ENCODE measurements at places on chromosomes 12 and 14.

DNA sequence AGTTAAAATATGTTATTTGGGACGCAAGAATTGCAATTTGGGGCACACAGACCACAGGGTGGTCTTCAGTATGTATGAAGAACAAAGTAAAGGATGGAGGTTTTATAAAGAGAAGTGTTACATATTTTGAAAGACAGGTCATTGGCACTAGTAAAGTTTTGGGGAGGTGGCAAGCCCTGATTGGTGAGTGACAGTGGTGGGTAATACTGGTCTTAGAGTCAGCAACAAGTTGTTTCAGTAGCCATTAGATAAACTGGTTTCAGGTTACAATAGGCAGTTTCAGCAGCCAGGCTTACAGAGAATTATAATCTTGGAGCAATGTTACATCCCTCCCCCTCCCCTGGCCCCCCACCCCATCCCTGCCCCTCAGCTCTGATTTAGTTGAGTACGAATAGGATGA is 17.5 kb downstream of the MARK3 start:
- no peak for DNase-seq

DNA sequence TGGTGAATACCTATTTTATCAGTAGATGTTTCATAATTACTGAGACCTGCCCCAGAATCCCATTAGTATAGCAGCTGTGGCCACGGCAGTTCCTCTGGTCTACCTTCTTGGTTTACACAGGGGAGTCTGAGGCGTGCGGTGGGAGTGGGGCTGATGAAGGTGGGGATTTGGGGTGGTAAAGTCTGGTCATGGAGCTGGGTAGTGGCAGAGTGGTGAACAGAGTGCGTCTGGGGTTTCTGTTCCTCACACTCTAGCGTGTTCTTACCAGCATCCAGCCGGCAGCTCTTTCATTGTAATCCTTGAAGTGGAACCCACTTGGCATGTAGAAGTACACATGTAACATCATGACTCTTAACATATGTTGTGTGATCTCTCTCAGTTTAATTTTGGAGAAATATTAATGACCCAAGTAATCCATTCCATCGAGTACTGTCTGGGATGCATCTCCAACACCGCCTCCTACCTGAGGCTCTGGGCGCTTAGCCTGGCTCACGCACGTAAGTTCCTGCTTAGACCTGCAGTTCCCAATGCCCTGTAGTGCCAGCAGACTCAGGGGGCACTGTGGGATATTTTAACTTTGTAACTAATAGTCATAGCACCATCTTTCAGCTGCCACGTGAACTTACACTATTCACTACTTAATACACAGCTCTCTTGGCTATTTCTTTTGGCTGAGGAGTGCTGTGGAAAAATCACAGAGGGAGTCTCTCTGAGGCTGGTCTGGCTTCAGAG is 7.9 kb upstream of the DNAH10 start:
- no peak for DNase-seq

- DNase-seq: no peak
These were observed 39.6 kb downstream of the ARL1 start for GRCh38 chr12:101368016-101368415.

- DNase-seq: no peak
These were observed 198.1 kb downstream of the DAD1 start for GRCh38 chr14:22390824-22391461.

DNA sequence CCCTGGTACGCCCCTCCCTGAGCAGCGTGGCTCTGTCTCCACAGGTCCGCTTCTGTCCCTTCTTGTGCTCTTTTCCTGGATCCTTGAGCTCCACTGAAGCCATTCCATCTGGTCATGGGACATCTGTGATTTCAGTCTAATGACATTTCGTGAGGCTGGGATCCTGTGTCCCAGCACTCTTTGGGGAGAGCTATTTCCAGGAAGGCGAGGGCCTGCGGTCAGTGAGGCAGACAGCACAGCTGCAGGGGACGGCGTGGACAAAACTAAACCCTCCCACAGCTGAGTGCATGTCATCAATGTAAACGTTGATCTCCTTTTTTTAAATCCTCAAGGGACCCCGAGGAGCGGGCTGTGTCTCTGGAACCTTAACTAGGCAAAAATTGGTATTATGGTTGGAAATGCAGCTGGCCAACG is 127.7 kb downstream of the DACT1 start:
- DNase-seq: no peak

DNA sequence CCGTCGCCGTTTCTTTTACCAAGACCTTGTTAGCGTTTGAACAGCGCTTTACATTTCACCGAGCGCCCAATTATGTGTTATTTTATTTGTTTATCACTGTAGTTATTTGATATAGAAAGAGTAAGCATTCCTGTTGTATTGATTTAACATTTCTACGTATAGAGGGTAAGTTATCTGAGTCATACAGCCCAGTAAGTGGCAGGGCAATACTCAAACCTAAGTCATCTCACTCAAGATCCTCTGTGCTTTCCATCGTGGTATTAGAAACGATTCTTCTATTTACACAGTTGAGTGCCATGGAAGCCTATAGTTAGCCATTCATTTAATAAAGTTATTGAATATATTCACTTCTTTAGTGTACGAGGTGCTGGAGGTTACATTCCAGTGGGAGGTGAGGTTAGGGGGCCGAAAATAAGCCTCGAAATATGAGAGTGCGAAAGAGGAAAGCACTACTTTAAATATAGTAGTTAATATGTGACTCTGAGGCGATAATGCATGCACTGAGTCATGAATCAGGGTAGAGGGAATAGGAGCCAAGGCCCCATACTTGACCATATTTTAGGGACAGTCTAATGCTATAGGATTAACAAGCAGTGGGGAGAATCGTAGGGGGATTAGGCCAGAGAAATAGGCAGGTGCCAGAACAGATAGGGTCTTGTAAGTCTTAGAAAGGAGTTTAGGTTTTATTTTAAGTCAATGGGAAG is 629 bp downstream of the RAD51AP1 start:
- no peak for DNase-seq

DNA sequence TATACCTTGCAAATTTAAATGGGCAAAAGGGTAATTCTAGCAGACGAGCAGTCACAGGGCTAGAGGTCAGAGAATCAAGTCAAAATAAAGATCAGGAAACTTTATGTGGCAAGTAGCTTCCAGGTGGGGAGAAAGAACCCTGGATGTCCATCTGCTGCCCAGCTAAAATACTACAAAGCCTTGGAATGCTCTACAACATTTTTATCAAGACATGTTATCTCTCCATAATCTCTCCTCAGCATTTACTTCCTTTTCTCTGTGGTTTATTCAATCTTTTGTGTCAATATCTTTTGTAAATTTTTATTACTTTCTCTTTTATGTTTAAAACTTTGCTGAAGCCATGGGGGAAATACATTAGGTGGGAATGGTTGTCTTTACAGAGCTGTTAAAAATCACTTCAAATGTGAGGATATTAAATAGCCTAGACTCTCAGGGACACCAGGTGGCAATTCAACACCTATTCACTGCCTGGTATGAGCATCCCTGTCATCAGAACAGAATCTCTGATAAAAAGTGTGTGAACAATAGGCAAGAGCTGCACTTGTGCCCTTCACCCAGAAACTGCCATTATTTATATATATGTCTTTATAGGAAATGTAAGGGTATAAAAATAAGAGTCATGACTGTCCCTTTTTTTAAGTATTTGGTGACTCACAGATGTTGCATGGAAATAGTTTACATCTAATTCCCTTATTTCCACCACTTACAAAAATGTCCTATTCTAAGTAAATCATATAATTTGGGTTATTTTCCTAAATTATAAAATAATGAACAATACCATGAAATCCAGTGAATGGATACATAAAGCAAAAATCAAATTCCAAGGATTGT is 152.9 kb downstream of the EPS8 start:
- no peak for DNase-seq

DNA sequence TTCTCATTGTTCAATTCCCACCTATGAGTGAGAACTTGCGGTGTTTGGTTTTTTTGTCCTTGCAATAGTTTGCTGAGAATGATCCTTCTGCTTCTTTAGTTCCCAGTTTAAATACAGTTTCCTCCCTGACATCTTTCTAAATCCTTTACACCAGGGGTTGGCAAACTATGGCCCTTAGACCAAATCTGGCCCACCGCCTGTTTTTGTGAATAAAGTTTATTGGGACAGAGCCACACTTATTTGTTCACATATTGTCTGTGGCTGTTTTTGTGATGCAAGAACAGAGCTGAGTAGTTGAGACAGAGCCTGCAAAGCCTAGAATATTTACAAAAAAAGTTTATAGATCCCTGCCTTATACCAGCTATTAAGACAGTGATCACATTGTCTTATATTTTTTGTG is 53.7 kb downstream of the SERPINA10 start:
- DNase-seq: no peak

GRCh38 chr14:41360126-41360525 is 246.6 kb upstream of the LRFN5 start:
- DNase-seq: no peak

DNA sequence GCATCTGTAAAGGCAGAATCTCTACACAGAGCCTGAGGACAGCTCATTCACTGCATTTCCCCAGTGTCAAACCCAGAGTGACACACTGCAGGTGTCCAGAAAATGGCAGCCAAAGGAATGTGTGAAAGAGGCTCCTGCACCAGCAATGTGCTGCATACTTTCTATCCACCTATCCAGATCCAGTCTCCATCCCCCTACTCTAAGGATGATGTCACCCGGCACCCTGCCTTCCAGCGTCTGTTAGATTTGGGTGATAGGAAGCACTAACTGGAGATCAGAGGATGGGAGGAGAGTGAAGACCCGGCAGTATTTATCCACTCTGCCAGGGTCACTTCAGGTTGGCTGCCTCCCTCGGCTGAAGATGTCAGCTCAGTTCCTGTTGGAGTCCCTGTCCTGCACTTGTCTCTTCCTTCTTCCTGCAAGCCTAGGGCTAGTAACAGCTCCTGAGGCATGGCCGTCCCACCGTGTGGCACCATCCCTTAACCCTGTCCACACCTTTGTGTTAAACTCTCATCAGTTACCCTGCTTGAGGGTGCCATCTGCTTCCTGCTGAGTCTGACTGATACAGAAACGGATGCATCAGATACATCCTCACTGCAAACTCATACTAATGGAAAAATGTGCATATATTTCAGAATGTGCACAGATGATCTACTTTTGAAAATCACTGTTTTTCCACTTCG is 13.0 kb upstream of the GPR68 start:
- DNase-seq: no peak

DNA sequence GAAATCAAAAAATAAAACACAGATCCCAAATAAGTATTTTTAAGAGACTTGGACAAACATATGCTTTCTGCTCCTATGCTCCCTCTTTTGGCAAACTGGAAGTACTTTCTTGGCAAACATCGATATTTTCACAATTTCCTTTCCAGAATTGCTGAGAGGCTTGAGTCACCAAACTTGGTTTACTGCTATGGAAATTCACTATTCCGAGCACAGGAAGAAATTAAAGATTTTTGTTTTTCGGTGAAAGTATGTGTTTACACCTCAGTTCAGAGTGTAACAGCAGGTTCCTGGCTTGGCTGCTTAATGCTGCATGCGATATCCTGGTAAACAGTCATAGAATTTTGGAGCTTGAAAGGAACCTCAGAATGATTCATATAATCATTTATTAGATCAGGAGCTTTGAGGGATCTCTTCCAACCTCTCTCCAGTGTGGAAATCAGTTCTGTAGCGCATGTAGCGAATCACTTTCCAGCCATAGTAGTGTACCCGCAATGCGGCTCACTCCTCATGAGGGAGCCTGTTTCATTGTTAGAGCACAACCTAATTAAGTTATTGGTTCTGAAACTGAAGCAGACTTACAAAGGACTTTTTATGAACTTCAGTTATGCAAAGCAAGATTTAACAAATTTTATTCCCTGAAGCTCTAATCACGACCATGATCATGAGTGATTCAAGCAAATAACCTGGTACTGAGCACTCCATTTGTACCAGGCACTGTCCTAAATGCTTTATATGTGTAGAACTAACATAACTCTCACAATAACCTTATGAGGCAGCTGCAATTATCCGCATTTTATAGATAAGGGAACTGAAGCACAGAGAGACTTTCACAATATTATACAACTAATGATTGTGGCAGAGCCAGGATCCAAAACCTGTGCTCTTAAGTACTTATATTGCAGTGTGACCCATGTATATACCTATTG is 56.4 kb upstream of the ATP2A2 start:
- no peak for DNase-seq

DNA sequence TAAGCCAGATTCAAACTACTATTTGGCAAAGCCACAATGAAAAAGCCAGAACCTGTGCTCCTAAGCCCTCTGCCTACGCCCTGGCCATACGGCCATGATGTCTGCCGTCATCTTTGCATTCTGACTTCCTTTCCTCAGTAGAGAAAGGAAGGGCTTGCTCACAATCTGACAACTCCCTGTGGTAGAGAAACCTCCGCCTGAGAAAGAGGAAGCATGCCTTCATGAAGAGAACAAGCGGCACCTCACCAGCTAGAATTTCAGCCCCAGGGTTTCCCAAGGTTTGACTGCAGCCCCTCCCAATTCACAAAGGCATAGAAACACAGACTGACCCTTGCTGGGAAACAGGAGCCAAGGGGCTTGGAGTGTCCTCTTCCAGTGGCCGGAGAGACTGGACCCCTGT is 25.7 kb downstream of the TEP1 start:
- DNase-seq: no peak

GRCh38 chr12:50102646-50103309 is 1.0 kb upstream of the GPD1 start:
- DNase-seq: no peak

DNA sequence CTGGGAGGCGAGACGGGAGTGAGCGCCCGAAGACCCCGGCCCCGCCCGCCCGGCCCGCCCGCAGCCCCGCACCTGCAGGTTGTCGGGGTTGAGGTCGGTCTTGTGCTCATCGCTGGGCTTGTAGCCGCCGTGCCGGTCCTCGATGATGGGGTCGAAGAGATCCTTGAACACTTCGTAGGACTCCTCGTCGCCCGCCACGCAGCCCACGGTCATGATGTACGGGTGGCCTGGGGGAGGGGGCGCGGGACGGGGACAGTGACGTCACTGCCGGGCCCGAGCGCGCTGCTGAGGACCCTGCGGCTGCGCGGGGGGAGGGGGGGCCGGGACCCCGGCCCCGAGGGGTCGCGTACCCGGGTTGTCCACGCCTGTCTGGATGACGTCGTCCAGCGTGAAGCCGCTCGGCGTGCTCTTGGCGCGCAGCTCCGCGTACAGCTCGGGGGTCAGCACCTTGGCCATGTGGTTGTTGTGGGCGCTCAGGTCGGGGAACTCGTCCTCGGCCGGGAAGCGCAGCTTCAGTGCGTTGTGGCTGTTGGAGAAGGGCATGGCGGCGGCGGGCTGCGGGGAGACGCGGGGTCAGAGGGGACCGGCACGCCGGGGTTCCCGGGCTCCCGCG is 573 bp downstream of the CKB start:
- DNase-seq: no peak

DNA sequence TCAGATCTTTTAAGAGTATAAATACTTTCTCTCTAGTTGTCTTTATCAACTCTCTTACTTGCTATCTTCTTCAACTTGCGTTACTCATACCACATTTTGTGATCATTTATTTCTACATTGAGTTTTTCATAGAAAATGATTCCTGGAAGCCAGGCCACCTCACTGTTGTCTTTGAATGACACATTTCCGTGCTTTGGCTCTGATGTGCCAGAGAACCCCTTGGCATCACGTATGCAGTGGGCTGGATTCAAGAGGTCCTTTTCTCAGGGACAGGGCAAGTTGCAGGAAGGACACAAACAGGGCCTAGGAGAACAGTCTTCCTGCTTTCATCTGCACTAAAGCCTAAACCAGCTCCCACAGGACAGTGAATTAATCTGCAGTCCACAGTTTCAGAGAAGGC is 70.3 kb upstream of the PYGL start:
- no peak for DNase-seq

All from activated T-cell treated with anti-CD3 and anti-CD28 coated beads for 24 hours (primary cell).